ENCODE measurements at places on chromosomes 7 and 10. TPM values are rescaled to one million over a fixed set of nuclear protein-coding genes. Genes with fewer than 3 reads are reported as not detected.

Gene PTPN20
- 13.4 TPM for total RNA-seq

Gene AMZ1
- total RNA-seq, result 0.11 TPM

Gene PRSS37
- not detected for total RNA-seq

Gene CRHR2
- 0.21 TPM for total RNA-seq

Gene PDE6C
- not detected for total RNA-seq

Gene OR9A2
- not detected for total RNA-seq

Gene ADRB1
- 87.6 TPM for total RNA-seq

Gene SPDYE2B
- not detected for total RNA-seq

Gene RAB18
- total RNA-seq, result 141 TPM

Gene MET
- 11.6 TPM for total RNA-seq

DNA sequence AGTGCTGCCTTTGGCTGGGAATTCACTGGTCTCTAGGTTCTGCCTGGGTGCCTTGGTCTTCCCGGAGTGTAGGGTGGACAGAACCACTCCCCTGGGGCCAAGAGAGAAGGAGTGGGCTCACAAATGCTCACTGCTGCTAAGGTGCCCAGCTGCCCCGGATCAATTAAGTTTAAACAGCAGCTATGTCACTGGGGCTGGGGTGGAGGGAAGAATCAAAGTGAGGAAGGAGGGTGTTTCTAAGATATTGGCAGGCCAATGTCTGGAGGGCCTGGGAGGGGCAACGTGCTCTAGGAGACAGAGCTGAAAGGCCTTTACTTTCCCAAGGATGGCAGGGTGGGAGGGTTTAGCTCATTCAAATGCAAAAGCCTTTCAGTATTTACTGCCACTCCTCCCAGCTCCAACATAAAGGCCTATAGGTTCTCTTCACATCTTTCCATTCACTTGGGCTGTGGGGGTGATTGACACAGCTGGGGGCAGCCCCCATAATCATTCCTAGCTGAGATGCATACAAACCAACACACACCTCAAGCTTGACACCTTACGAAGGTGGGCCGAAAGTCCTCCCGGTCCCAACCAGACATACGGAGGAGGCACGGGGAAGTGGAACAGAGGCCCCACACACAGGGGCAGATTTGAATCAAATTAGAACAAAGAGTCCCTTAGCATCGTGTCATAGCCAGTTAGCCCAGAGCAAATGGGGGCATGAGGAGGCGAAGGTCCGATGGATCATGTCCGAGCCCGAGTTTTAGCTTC lies 108.0 kb upstream of the EFCAB10 start:
- no peak for DNase-seq

DNA sequence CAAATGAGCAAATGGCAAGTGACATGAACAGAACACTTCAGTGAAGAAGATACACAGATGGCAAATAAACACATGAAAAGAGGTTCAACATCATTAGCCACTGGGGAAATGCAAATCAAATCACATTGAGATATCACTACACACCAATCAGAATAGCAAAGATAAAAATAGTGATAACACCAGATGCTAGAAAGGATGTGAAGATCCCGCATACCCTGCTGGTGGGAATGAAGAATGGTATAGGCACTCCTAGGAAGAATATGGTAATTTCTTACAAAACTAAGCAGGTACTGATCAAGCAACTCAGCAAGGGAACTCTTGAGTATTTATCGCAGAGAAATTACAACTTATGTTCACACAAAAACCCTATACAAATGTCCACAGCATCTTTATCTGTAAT lies 11.2 kb downstream of the LAMB4 start:
- DNase-seq, result no peak

GRCh38 chr7:139857791-139858190 lies 28.7 kb downstream of the TBXAS1 start:
- no peak for DNase-seq

DNA sequence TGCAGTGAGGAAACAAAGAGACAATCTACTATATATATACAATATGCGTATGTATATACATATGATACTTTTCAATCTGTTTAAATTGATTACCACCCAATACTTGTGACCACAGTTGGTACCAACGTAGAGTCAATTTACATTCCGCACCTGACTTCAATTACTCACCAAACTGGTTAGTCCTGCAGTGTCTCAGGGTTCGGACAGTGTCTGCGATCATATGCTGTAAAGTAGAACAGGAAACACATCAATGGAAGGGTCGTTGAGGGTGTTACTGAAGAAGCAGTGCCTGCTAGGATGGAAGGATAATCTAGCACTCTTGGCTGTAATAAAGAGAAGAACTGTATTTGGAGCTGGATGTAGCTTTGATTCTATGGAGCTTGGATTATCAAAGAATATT lies 179.7 kb upstream of the CDCA7L start:
- no peak for DNase-seq

DNA sequence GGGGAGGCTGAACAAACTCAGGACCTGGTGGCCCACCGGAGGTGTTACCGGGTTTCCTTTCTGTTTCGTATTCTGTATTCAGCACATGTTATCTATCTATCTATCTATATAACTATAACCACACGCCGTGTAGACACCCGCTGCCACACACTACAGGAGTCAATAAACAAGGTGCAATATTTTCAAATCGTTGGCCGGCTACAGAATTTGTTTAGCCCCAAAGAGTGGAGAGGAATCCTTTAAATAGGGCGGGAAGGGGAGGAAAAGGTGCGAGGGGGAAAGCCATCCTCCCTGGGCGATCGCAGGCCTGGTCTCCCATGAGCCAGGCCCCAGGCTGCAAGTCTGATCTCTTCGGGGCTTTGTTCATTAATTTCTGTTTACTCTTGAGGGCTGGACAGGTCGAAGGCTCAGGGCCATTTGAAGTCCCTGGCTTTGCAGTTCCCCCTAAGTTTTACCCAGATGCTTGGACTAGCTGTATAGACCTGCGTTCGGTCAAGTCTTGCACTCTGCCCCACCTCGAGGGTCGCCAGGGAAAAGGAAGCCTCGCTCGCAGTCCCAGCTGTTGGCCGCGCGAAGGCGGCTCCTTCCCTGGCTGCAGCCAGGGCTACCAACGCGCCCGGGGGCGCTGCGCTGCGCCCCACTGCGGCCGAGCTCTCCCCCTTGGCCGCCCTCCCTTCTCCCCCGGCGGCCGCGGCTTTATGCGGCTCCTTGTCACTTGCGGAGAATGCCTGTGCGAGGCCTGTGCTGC lies 3.8 kb downstream of the NKX2-3 start:
- no peak for DNase-seq

- peak; percentile 70 for DNase-seq
Measured at GRCh38 chr7:139035586-139036353, at the start of gene ZC3HAV1L. Gene ZC3HAV1L, minus strand, starts transcription at chr7:139036042. Its CDS starts 25 bp downstream, at chr7:139036017.

GRCh38 chr7:6730343-6730633 lies 23.5 kb upstream of the ZNF12 start:
- no peak for DNase-seq

GRCh38 chr7:121372376-121373010 lies 23.6 kb downstream of the FAM3C start:
- DNase-seq, result no peak

- DNase-seq, result no peak
Measured at GRCh38 chr10:51231754-51232153, 157.5 kb downstream of the PRKG1 start.

DNA sequence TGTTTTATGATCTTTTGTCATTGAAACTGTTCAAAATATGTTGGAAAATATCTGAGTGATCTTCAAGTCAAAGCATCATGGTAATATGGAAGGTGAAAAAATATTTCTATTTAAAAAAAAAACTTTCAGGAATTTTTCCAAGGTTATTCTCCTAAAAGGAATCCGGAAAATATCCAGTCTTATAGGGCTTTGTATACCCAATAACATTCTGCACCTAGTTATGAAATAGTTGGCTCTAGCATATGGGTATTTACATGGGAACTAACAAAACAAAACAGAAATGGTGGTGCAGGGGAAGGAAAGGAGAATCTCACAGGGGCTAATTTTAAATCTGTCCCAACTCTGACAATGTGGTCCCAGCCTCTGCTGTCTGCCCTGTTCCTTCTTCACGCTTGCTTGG lies 167.1 kb upstream of the RHEB start:
- DNase-seq, result no peak

DNA sequence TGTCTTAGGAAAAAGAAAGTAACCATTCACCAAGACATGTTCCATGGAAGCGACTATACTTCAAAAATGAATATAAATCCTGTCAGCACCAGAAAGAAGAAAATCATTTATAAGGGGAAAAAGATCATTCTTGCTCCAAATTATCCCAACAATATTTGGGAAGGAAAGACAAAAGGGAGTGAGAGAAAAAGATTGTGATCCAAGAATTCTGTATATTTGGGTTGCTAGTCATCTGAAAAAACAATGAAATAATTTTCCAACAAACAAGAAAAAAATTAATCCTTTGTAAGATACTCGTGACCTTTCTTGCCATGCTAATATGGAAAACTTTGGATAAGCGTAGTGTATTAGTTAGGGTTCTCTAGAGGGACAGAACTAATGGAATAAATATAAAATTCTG lies 163.2 kb upstream of the ZNF32 start:
- no peak for DNase-seq

GRCh38 chr10:118692872-118693271 lies 61.9 kb downstream of the CACUL1 start:
- no peak for DNase-seq

DNA sequence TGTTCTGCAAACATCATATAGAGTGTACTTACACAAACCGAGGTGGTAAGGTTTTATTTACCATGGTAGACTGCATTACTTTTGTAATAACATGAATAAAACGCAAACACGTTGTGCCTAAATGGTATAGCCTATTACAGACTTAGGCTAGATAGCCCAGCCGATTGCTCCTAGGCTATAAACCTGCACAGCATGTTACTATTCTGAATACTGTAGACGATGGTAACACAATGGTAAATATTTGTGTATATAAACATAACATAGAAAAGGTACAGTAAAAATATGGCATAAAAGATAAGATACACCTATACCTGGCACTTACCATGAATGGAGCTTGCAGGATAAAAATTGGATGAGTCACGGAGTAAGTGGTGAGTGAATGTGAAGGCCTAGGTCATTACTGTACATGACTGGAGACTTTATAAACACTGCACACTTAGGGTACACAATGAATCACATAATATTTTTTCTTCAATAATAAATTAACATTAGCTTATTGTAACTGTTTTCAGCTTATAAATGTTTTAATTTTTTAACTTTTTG lies 16.3 kb downstream of the AKR1D1 start:
- DNase-seq, result no peak

DNA sequence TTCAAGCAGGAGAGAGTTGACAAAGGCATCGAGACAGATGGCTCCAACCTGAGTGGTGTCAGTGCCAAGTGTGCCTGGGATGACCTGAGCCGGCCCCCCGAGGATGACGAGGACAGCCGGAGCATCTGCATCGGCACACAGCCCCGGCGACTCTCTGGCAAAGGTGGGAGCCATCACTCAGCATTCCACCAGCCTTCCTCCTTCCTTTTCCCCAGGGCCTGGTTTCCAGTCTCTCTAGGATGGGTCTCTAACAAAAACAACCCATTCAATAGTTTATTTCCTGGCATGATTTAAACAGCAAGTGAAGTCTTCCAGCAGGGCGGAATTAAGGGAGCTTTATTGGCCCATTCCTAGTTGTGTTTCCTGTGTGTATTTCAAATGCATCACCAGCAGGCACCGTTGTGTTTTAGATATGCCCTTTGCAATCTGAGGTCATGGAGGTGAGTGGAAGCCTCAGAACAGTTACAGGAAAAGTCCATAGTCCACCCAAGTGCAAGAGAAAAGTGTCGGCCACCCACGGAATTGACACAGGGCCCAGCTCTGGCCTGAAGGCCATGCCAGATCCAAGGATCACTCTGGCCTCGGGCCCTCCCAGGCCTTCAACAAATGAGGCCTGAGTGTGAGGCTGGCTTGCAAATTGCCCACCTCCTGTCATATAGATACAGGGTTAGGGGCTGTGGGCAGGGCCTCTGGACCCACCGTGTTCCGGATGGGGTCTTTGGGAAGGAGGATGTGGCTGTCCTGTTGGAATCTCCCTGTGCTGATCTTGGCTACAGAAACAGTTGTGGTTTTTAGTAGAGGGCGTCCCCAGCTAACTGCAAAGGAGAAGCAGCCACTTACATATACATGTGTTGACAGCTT lies 46.9 kb upstream of the TRIM8 start:
- DNase-seq, result no peak

DNA sequence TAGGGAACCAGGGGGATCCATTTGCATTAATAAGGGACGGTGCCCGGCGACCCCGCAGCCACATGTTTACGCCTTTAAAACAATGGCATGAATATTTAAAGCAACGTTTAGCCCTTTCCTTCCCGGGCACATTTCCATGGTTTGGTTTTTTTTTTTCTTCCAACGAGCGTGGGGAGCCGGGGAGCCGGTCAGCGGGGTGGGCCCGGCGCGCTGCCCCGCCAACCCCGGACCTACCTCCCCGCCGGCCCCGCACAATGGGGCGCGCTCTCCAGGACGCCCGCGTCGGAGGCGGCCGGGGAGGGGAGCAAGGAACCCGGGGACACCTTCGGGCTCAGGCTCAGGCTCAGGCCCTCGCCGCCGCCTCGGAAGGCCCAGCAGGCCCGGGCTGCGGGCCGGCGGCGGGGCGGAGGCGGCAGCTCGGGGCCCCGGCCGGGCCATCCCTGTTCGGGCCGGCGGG lies 1.0 kb downstream of the SEPHS1 start:
- DNase-seq, result no peak

DNA sequence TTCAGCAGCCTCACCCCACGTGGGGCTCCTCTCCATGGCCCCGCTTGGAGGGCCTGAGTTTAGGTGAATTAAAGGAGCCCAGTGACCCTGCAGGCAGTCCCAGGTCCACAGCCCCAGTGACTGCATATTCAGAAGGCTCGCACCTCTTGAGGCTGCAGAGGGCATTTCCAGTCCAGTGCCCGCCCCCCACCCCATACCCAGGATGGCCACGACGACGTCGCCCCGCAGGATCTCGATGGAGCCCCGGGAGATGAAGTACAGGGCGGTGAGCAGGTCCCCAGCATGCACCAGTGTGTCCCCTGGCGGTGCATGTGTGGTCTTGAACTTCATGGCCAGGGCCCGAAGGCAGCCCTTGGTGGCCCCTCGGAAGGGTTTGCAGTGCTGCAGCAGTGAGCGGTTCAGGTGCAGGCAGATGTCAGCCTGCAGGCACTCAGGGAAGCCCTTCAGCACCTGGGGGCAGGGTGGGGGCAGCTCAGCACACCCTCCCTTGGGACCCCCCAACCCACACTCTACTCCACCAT lies 28.1 kb downstream of the KCNH2 start:
- DNase-seq, result no peak

- peak; percentile 87 for DNase-seq
Measured at GRCh38 chr10:93465806-93466675, 16.1 kb downstream of the MYOF start.

DNA sequence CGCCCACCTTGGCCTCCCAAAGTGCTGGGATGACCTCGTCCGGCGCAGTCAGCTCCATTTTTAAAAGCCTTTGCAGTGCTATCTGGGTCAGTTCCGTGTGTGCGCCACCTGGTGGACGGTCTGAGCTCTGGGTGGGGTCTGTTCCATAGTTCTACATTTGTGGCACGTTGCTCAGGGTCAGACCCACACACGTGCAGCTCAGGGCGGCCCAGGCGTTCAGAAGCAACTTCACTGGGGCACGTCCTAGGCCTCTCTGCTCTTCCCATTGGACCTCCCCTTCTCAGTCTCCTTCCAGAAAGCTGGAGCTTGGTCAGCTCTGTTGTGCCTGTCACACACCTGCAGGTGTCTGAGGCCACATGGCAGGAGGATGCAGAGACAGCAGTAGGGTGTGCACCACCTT lies 137.9 kb downstream of the DNAJB6 start:
- DNase-seq, result no peak

GRCh38 chr10:107516349-107516748 lies 351.8 kb upstream of the SORCS1 start:
- no peak for DNase-seq

- no peak for DNase-seq
Measured at GRCh38 chr7:130276796-130277762, 10.4 kb downstream of the CPA2 start.
